WTC11 (cell line): ENCODE measurements at places on chromosomes 7 and 10.

GRCh38 chr7:130648580-130648979 is 20.0 kb downstream of the COPG2 start:
- no peak for DNase-seq

DNA sequence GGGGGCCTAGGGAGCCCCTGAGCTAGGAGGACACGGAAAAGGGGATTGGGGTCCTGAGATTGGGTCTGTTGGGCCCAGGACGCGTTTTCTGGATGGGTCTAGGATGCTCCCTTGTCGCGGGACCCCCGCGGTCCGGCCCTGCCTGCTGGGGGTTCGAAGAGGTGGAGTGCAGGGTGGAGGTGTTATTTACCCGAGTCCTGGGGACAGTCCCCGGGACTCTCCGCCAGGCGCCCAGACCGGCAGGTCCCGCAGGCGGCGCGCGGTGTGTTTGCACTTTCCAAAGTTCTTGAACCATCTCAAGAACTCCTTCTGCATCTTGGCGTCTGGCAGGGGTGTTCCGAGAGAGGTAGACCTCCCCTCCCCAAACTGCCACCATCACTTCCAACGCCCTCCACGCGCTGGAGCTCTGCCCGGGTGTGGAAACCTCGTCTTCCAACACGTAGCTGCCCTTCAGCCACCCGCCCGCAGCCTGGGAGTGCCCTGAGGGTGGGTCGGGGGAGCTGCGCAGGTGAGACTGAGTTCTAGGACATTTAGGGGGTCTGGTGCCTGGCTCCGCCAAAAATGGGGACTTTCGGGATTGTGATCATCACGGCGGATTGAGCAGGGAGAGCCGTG is 569 bp downstream of the CAV1 start:
- DNase-seq: peak; percentile 44

GRCh38 chr7:42694894-42695507 is 216.9 kb downstream of the C7orf25 start:
- DNase-seq: no peak

DNA sequence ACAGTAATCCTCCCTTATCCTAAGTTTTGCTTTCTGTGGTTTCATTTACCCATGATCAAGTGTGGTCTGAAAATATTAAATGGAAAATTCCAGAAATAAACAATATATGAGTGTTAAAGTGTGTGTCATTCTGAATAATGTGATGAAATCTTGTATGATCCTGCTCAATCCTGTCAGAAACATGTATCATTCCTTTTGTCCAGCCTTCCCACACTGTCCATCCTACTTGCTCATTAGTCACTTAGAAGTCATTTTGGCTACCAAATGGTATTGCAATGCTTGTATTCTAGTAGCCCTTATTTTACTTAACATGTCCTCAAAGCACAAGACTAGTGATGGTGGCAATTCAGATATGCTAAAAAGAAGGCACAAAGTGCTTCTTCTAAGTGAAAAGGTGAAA is 1211.2 kb upstream of the SORCS1 start:
- no peak for DNase-seq

GRCh38 chr7:49111706-49112105 is 187.4 kb downstream of the CDC14C start:
- no peak for DNase-seq

- DNase-seq: no peak
Measured at GRCh38 chr10:48604039-48604990, 558 bp downstream of the ARHGAP22 start.

- no peak for DNase-seq
Measured at GRCh38 chr10:96507044-96507443, 6.7 kb downstream of the TLL2 start.

GRCh38 chr10:86712317-86712707 is 44.0 kb downstream of the LDB3 start:
- DNase-seq: no peak

DNA sequence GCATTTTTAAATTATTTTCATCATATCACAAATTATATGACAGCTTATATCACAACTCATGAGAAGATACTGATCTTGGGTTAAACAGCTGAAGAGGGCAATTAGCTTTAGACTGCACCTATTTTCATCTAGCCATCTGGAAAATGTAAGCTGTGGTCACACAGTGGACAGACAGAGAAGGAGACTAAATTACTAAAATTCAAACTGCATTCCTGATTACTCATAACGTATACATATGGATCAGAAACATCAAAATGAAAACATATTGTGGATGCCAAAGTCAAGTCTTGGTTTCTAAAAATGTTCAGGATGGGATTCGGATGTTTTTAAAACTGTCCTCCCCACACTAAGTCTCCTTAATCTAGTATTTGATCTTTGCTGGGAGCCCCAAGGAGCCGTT is 6.6 kb downstream of the BBIP1 start:
- no peak for DNase-seq

- DNase-seq: no peak
Measured at GRCh38 chr7:46626691-46627310, 705.7 kb upstream of the IGFBP3 start.

GRCh38 chr10:72831696-72832409 is 61.7 kb upstream of the OIT3 start:
- DNase-seq: no peak

GRCh38 chr10:88557658-88558057 is 25.5 kb downstream of the RNLS start:
- DNase-seq: no peak

- DNase-seq: peak; percentile 49
Measured at GRCh38 chr10:124743191-124744101, 732 bp downstream of the FAM53B start.

GRCh38 chr10:71748671-71749191 is 24.6 kb downstream of the VSIR start:
- DNase-seq: no peak

DNA sequence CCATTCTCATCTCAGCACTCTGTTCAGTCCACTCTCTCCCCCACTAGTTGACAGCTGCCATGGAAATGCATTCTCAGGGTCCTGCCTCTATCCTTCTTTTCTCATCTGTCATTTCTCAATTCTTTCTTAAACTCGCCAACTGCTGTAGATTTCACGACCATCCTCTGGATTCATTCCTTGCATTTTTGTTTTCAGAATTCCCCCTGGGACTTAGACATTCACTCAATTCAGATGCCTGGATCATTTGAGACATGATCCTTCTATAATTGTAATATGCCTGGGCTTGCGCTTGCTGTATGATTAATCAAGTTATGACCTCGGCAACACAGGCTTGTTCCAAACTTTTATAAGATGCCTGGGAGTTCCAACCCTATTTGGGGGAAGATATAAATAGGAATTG is 104.5 kb downstream of the RAB11FIP2 start:
- DNase-seq: no peak
